ENCODE measurements at places on chromosomes 12 and 14.

GRCh38 chr12:62657363-62657632, 190.7 kb downstream of the MON2 start:
- no peak for DNase-seq

DNA sequence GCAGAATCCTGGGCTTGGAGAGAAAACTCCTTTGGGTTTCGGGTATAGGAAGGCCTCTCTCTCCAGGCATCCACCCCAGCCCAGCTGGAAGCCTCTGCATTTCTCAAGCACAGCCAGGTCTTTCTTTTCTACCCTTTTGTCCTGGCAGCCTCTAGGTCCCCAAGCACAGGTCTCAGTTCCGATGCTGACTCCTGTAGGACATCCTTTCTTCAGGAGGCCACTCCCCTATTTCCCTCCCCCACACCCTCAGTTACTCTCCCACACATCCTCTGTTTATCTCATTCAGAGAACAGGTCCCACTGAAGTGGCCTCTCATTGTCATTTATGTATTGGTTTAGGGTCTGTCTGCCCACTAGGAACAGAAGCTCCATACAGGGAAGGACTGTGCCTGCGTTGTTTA, 352.6 kb downstream of the VRK1 start:
- DNase-seq: no peak

- DNase-seq: no peak
Observed at GRCh38 chr12:45601390-45601789, 128.1 kb upstream of the ARID2 start.

DNA sequence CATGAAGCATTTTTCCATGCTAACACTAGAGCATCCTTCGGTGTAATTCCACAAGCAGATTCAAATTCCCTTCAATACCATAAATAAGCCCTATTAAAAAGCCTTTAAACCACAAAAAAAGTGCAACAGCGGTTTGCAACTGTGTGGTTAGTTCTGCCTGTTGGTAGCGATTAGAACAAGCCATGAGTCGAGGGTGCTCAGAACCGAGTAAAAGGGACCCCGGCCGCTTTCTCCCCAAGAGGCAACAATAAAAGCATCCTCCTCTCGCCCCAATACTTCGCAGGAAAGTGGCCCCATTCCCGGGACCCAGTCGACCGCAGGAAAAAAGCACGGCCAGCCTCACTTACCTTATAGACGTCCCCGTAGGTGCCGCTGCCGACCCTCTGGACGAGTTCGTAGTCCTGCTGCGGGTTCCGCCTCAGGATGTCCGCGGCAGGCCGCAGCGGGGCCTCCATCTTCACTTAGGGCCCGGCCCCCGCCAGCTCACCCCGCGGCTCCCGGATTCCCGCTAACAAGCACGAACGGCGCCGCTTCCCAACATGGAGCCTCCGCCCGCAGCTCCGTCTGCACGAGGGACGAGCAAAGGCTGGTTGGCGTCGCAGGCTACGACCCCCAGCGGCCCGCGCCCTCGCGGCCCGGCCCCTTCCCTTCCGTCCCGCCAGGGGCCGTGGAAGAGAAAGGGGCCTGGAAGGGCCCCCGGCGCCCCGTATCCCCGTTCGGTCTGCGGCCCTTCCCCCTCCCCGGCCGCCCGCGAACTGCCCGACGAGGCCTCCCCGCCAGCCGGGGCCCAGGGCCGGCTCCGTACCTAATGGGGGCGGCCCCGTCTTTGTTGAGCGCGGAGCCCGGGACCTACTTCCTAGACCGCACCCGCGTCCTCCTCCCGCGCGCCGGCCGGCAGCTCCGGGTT, 521 bp downstream of the MAP4K5 start:
- no peak for DNase-seq

DNA sequence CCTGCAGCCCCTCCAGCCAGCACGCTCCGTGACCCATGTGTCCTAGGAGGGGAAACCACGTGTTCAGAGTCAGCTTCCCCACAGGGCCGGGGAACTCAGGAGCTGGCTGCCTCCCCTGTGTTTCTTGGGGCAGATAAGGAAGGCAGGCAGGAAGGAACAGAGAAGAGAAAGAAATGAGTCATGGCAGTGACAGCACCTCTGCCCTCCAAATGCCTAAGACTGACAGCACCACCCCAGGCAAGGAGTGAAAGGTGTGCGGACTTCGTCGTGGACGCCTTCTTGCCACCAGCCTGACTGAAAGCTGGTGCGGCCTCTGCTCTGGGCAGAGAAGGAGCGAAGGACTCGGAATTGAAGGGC, 167.0 kb upstream of the FKBP4 start:
- no peak for DNase-seq

- DNase-seq: no peak
Observed at GRCh38 chr12:238116-238515, 24.2 kb upstream of the SLC6A12 start.

GRCh38 chr14:93015505-93015904, 92.6 kb downstream of the CHGA start:
- no peak for DNase-seq

- no peak for DNase-seq
Observed at GRCh38 chr14:80770114-80770908, 171.2 kb downstream of the CEP128 start.

DNA sequence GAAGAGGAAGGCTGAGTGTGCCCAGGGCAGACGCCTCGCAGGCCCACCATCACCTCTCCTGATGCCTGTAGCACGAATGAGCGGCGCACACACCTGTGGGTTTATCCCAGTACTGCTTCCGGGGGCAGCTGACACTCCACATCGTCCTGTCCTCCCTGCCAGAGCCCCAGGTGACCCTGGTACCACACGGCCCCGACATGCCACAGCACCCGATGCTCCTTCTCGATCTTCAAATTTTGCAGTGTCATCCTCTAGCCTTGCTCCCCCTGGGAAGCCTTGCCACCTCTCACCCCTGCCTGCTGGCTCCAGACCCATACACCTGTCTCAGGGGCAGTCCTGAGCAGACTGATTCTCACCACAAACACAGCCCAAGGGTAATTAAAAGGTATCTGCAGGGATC, 40.6 kb downstream of the ANO2 start:
- no peak for DNase-seq

DNA sequence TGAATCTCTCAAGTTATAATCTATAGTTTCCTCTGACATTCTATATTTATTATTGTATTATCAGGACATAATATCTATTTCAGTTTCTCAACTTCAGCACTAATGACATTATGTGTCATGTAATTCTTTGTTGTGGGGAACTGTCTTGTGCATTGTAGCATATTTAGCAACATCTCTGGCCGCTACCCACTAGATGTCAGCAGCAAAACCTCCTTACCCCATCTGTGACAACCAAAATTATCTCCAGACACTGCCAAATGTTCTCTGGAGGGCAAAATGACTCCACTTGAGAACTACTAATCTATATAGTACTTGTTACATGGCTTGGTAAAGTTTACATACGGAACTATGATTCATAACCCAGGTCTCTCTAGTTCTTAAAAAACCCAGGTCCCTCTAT, 110.2 kb downstream of the RASSF9 start:
- no peak for DNase-seq

GRCh38 chr14:43183916-43184315, 1323.2 kb downstream of the FSCB start:
- DNase-seq: no peak

DNA sequence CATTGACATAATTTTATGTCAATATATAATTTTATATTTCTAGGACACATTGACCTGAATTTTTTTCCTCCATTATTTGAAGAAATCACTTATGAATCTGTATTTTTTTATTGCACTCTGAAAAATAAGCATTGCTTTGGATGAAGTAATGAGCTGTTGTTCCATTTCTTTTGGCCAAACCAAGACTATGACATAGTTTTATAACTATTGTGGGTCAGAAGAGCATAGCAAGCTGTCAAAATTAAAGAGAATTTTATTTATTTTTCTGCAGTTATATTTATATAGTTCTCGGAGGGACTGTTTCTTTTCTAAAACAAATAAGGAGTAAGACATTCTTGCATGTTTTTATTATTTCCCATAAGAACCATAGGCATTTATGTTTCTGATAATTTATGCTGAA, 8.5 kb downstream of the C12orf75 start:
- no peak for DNase-seq

DNA sequence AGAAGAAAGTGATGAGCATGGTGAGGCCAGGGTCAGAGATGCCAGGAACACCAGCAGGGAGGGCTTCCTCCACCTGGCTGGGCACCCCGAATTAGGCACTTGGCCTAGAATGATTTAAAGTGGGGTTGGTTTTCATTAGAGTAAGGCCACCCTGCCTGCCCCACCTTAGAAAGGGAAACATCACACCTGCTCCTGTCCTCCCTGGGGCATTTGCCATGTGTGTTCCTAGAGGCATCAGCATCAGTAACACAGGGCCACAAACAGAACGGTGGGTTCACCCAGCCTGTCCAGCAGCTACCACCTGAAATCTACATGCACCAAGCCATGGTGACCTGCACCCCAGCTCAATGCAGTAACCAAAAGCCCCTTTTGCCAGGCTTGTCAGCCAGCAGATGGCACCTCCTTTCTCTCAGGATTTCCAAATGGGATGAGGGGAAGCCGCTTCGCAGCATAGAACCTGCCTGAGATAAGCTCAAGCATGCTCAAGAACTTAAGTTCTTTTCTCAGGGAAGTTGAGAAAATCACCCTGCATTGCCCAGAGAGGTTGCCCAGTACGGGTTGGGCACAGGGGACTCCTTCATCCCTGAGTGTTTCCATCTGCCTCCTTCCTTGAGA, 338.8 kb downstream of the DPF3 start:
- no peak for DNase-seq

DNA sequence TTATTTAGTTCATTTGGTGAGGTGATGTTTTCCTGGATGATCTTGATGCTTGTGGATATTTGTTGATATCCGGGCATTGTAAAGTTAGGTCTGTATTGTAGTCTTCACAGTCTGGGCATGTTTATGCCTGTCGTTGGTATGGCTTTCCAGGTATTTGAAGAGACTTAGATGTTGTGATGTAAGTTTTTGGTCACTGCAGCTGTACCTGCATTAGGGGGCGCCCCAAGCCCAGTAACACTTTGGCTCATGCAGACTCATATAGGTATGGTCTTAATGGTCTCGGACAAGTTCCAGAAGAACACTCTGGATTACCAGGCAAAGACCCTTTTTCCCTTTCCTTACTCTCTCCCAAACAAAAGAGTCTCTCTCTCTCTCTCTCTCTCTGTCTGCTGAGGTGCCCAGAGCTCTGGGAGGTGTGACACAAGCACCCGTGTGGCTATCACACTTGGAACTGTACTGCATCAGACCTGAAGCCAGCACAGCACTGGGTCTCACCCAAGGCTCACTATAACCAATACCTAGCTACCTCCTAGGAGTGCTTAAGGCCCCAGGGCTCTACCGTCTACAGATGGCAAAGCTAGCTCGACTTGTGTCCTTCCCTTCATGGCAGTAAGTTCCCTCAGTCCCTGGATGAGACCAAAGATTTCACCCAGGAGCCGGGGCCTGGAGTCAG, 425.8 kb upstream of the ATXN7L3B start:
- DNase-seq: no peak

GRCh38 chr12:20268771-20269170, 99.6 kb upstream of the PDE3A start:
- DNase-seq: no peak

DNA sequence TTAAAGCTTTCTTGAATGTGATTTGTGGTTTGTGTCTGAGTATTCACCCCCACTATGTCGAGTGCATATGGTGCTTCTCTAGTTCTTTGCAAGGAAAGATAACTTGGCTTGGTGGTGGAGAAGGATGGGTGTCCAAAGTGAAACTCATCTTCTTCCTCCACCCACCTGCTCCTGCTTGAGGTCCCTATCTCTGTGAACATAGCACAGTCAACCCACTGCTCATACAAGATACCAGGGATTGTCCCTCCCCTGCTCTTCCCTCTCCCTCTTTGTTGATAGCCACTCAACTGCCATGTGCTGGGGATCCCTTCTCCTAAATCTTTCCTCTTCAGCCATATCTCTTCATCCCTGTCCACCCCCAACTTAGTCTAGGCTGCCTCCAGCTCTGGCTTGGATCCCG, 176.5 kb downstream of the ASCL4 start:
- DNase-seq: no peak

GRCh38 chr12:63814146-63814772, 30.2 kb upstream of the SRGAP1 start:
- no peak for DNase-seq

DNA sequence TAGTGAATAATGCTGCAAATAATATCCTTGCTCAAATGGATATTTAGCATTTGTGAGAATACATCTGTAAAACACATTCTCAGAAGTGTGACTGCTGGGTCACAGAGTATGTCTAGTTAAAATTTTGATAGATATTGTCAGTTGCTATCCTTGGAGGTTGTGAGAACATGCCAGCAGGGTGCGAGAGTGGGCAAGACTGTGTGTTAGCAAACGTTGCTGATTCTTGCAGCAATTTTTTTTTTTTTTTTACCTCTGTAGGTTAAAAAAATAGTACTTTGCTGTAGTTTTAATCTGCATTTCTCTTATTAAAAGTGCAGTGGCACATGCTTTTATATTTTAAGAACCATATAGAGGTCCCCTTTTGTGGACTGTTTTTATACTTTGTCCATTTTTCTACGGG, 4.5 kb upstream of the NYNRIN start:
- DNase-seq: no peak

DNA sequence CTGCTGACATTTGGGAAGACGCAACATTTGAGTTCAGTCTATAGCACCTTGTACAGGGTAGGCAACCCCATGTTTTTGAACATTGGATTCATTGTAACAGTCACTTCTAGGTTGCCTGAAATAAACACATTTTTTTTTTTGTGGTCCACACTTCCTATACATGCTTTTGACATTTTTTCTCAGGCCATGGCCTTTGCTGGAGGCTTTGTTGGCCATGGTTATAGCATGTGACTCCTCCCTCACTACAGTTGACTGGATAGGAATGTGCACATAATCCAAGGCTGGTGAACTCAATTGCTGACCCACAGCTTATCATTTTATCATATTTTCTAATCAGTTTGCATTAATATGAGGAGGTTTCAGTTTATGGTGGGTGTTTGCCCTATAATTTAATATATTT, 60.6 kb downstream of the TMEM117 start:
- no peak for DNase-seq

DNA sequence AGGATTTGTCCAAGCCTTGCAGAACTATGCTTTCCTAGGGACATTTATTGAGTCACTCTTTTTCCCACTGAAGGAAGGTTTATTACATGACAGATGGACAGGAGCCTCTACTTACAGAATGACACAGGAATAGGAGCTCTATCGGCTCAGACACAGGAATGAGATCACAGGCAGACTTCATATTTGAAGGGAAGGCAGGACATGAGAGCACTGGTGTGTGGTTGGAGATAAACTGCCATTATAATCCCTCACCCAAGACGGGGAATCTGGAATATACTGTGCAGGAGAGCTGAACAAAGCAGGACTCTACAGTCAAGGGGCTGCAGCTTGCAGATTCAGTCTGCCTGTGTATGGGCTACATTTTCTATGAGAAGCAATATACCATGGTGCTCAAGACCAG, 26.8 kb upstream of the IL22 start:
- DNase-seq: no peak
